Colonic mucosa (tissue), 4 donors: ENCODE measurements at places on chromosomes 12 and 14.

- no peak for DNase-seq
These were observed 25.8 kb downstream of the DAO start for GRCh38 chr12:108905725-108906124.

DNA sequence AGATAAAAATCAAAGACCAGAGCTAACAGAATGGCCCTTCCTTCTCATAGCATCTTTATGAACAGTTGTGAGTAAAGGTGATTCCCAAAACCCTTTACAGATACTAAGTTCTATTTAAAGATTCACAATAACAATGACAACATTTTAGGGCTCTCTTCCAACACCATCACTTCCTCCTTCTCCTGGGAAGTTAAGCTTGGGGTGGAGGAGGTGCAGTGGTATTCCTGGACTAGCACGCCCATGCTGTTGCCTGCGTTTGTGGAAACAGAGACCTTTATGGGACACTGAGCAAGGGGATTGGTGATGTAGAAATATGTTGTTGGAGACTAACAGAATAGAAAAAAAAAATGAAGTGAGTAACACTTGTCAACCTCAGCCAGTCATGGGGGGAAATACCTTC is 22.5 kb downstream of the SYNE2 start:
- DNase-seq = peak; percentile 48

DNA sequence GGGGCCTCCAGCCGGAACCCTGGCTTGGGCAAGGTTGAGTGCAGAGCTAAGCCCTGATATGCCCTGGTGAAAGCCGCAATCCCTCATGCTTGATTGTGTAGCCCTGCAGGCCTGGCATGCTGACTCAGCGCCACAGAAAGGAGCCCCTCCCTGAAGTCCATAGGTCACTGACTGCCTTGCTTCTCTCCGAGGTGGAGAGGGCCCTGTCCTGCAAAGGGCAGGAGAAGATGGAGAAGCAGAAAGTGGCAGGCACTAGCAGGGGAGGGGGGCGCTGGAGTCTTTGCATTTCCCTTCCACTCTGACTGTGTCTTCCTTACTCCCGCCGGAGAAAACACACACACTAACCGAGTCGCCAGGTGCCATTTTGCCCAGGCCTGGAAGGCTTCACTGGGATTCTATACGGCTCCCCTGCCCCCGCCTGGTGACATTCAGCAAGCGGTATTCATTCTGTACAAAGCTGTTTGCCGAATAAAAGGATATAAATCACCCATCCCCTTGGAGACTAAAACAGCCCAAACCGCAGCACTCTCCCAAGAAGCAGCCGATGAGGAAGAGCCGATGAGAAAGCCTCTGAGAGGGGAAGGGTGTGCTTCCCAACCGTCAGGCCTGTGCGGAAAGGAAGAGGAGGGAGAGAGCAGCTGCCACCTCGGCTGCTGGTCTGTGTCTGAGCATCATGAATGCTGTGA is 69.8 kb downstream of the SLC6A12 start:
- DNase-seq = peak; percentile 82

- no peak for DNase-seq
These were observed 66.0 kb downstream of the MIPOL1 start for GRCh38 chr14:37263656-37264236.

DNA sequence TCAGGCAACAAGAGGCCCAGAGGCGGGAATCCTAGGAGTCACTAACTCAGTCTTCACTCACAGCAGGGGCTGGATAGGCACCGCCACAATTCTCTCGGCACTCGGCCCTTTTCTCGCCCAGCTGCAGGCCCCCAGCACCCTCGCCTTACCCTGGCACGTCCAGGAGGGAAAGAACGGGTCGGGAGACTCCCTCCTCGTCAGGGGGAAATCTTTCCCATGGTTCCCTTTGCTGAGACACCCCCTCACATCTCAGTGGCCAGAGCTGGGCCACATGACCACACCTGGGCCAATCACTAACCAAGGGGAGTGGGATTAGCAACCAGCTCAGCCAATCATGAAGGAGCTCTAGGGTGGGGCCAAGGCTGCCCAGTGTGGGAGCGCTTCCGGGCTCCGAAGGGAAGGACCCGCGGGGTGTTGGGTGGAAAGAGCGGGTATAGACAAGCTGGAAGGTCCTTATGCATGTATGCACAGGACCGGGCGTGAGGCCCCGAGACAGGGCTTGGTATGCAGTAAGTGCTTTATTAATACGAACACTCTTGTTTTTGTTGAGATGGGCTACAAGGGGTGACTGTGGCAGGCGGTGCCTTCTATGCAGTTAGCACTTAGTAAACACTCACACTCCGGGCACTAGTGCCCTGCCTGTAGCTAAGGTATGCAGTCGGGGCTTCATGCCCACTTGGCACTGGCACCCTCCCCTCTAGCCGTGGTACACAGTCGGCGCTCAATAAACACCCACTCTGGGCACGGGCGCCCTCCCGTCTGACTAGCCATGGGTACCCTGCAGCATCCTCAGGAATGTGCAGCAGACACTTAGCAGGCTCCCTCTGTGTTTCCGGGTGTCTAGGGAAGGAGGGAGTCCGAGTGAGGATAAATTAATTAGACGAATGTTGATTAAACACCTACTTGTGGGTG is 40.3 kb downstream of the ADGRD1 start:
- DNase-seq = no peak

DNA sequence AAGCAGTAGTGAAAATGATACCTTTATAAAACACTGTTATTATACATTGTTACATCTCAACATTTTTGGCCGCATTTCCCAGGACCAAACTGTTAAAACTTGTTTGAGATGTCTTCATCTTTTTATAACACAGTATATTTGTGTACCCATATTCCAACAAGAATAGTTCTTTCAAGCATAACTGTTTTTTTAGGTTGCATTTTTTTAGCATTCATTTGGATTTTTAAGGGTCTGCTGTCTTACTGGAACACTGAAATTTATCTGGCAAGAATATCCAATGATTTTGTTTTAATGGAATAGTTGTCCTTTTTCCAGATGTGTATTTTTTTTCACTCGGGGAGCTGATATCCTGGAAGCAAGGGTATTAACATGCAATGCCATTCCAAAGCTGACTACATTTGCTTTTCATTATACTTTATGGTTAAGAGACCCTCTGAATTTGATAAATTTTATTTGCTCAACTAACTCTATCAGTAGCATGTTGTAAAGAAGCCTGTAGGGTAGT is 8.9 kb upstream of the NAV3 start:
- DNase-seq = no peak

DNA sequence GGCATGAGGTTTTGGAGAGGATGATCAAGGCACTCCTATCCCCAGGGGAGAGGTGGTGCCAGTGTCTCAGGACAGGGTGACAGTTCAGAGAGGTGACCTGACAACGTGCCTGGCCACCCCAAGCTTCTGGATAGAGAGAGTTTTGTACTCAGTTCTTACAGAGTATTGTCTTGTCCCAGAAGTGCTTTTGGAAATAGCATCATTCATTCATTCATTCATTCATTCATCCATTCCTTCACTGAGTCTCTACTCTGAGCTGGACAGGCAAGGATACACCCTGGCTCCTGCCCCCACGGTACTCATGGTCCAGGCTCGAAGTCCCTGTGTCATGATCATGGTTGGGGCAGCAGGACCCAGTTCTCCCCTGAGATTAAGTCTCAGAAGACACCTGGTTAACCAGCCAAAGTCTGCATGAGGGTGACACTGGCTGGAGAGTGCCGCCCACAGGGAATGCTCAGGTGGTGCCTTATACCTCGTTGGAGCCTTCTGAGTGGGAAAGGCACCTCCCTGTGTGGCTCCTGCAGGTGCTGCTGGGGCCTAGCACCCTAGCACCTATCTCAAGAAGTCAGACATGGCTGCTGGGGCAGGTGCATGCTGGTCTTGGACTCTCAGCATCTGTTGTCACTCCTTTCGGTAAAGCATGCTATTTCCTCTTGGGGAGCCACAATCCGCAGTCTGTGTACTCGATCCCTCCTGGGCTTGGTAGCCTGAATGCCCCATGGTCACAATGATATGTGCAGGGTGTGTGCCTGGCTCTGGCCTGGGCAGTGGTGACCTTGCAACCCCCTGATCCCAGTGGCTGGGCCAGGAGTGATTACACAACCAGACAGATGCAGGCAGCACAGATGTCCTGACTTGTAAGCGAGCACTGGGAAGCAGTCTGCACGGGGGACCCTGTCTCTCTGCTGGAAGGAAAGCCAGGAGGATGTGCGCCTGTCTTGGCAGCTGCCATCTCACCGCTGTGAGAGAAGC is 57.8 kb downstream of the C14orf132 start:
- DNase-seq = no peak

DNA sequence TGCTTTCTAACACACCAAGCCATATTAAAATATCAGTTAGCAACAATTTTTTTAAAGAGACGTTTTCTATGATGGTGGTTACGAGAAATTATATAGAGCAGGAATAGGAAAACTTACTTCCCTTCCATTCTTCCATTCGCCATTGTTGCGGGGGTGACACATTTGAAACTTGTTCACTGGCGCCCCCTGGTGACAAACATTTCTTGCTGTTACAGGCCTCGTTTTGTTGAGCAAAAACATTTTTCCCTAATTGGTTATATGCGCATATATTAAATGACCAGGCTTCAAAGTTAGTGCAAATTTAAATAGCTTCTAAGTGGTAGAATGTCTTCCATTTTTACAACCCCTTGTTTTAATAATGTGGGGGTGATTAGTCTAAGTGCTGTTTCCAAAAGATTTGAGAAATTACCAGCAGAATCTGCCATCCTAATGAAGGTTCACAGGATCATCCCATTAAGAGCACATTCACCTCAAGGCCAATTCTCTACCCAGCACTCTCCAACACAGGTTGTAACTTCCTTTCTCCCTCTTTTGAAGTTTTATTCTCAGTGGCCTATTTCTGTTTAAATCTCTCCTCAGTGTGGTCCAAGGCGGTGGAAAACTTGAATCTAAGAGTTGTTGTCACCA is 1124.7 kb downstream of the FLRT2 start:
- DNase-seq = peak; percentile 51

- no peak for DNase-seq
These were observed 106.9 kb upstream of the CPM start for GRCh38 chr12:69039911-69040310.

- no peak for DNase-seq
These were observed 18.3 kb downstream of the RTRAF start for GRCh38 chr14:52007637-52008036.

GRCh38 chr12:108282676-108283075 is 56.4 kb downstream of the CMKLR1 start:
- no peak for DNase-seq

GRCh38 chr14:52286661-52287649 is 19.5 kb downstream of the PTGDR start:
- no peak for DNase-seq

DNA sequence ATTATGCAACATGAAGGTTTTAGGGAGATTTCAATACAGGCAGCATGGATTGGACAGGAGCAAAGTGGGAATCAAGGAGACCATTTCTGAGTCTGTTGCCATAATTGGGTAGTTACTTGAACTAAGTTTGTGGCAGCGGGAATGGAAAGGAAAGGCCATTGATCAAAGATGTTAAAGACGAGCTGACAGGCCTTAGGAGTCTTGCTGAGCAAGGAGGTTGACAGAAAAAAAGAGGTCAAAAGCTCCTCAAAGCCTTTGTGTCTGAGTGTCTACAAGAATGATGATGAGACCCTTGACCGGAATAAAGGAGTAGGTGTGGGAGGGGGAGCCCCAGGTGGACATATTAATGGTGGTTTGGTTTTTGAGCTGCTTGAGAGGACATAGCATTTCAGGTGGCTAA is 9.4 kb downstream of the PLEKHA5 start:
- no peak for DNase-seq

GRCh38 chr12:46901464-46902205 is 75.8 kb upstream of the SLC38A4 start:
- DNase-seq = no peak

DNA sequence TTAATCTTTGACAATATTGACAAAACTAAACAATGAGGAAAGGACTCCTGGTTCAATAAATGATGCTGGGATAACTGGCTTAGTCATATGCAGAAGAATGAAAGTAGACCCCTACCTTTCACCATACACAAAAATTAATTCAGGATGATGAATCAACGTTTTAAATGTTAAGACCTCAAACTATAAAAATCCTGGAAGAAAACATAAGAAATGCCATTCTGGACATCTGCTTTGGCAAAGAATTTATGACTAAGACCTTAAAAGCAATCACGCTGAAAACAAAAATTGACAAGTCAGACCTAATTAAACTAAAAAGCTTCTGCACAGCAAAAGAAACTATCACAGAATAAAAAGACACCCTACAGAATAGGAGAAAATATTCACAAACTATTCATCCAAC is 97.4 kb downstream of the LMNTD1 start:
- DNase-seq = no peak

GRCh38 chr14:65555358-65555757 is 142.8 kb downstream of the FUT8 start:
- no peak for DNase-seq

GRCh38 chr12:83575326-83575725 is 888.6 kb downstream of the TMTC2 start:
- no peak for DNase-seq

DNA sequence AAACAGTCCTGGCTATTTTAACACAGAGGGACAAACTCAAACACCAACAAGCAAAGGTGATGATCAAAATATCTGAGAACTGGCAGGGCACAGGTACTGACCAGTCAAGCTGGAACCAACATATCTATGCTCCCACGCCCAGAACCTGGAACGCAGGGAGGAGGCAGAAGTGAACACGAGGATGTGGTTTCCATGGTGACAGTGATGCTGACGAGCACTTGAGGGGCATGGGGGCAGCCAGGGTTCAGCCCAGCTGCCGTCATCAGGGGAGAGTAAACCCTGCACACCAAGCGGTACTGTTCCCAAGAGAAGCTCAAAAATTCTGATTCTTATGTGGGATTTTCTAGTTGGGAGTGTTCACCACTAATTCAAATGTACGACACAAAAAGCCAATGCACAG is 113.6 kb upstream of the SFSWAP start:
- no peak for DNase-seq

DNA sequence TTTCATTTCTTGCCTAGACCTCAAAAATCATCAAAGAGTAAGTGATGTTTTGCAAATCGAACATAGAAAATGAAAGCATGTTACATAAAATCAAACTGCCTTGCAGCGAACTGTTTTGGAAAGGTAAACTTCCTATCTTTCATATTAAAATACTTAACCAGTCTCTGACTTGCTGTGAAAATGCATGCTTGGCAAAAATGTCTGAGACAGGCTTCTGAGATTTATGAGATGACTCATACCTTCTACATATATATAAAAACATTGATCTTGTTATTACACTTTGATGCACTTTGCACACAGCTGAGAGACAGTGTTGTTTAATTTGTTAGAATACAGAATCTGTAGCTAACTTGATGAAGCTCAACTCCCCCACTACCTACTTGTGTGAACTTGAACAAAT is 179.1 kb downstream of the KITLG start:
- no peak for DNase-seq

GRCh38 chr12:28868414-28868813 is 280.7 kb upstream of the FAR2 start:
- no peak for DNase-seq

GRCh38 chr12:111840807-111841206 is 1.2 kb upstream of the MAPKAPK5 start:
- DNase-seq = peak; percentile 46
